ENCODE measurements at places on chromosomes 7 and 10. TPM values are rescaled to one million over a fixed set of nuclear protein-coding genes. Genes with fewer than 3 reads are reported as not detected.

The ANXA8 gene
- 2.0 TPM for total RNA-seq

DNA sequence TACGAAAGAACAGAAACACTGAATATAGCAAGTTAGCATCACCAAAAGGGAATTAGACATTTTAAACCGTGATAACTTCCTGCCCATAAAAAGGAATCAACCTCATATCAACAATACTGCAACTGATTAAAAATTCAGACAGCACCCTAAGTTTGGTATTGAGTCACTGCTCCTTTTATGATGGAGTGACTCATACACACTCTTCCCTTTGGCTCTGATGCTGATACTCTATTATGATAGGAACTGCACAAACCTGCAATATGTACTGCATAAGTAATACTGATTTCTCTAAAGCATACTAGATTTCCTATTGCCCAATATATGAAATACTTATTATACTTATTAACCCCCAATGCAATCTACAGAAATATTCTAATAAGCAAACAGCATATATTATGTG is 118.7 kb downstream of the PARD3 start:
- peak overlapping the region; percentile 4 for H3K27ac ChIP-seq
- peaks cover 25% of the 10 kb centered on the region for H3K4me1 ChIP-seq
- H3K4me3 ChIP-seq: no peak overlapping the region
- no peak for DNase-seq

DNA sequence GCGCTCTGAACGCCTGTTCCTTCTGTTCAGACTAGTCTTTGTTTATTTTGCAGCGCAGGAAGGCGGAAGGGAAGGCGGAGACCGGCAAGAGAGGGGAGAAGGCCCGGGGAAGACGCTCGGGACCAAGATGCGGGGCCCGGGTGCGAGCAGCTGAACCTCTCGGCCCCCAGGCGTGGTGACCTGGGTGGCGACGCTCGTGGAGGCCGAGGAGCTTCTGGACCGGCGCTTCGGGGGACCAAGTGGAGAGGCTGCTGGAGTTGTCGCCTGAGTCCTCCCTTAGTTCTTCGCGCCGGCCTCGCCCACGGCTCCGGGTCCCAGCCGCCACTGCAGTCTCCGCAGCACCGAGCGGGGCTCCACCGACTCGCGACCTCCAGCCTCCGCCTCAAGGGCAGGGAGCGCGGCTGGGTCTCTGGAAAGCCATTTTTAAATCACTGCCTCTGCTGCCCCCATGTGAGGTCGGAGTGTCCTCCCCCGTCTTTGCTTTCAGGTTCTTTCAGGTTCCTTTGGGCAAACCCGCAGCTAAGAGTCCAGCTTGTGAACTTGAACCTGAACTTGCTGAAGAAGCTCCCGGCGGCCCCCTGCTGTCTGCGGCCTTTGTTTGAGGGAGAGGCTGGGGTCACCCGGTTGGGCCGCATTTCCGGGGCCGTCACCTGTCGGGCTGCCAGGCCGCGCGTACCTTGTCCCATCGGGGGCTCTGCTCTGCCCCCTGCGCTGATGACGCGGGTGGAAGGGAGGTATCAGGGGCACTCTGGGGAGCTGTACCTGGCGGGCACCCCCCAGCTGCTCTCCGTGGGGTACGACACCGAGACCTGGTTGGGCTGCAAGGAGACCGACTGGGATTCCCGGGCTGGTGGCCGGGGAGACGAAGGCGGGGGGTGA is 136.0 kb downstream of the KIF20B start:
- H3K27me3 ChIP-seq: no peaks in the 10 kb centered on the region
- H3K4me1 ChIP-seq: no peaks in the 10 kb centered on the region
- no peak for DNase-seq

The DNAJB12 gene
- 35.3 TPM for total RNA-seq

DNA sequence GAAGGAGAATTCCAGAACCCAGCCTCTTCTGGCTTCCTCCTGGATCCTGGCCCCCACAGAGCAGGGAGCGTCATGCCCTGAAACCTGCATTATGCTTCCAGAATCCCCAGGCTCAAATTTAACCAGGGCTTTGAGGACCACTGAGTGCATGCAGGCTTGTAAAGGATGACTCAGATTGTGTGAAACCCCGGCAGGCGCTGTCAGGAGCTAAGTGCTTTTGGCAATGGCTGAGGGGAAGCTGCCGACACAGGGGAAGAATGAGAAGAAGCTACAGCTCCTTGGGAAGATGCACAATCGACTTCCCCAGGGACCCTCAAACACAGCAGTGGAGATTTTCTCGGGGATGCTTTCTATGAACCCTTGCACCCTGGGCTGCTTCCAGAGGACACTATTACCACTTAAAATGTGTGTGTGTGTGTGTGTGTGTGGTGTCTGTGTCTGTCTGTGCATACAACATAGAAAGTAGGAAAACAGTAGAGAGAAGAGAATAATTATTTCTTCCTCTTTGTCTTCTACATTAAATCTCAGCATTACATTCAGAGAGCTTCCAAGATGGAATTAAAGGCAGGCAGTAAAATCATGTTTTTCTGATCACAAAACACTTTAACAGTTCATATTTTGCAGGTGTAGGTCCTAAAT is 183.5 kb upstream of the INHBA start:
- no peak overlapping the region for H3K4me3 ChIP-seq
- H3K4me1 ChIP-seq: peaks cover 36% of the 10 kb centered on the region

The TSPAN12 gene
- 7.4 TPM for total RNA-seq

DNA sequence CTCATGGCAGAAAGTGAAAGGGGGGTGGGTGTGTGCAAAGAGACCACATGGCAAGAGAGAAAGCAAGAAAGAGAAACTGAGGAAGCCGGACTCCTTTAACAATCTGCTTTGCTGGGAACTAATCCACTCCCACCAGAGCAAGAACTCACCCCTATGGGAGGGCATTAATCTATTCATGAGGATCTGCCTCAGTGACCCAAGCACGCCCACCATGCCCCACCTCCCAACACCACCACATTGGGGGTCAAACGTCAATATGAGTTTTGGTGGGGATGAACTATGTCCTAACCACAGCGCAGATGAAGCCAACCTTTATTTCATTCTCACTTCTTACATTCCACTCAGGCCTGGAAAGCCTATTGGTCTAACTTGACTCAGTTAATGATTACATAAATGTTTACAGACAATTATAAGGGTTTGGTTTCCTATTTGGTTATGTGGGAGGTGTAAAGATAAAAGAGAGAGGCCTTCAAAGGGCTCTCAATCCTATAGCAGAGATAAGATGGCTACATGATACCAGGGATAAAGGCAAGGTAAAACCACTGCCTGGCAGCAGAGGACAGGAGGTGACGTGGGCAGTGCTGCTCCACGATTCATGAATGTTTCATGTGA is 601.8 kb downstream of the PARD3 start:
- H3K4me1 ChIP-seq: peaks cover 29% of the 10 kb centered on the region
- H3K36me3 ChIP-seq: peaks cover 12% of the 10 kb centered on the region
- no peak overlapping the region for H3K4me3 ChIP-seq
- H3K27me3 ChIP-seq: no peaks in the 10 kb centered on the region
- DNase-seq: no peak

The CXCL12 gene
- 45.8 TPM for total RNA-seq

DNA sequence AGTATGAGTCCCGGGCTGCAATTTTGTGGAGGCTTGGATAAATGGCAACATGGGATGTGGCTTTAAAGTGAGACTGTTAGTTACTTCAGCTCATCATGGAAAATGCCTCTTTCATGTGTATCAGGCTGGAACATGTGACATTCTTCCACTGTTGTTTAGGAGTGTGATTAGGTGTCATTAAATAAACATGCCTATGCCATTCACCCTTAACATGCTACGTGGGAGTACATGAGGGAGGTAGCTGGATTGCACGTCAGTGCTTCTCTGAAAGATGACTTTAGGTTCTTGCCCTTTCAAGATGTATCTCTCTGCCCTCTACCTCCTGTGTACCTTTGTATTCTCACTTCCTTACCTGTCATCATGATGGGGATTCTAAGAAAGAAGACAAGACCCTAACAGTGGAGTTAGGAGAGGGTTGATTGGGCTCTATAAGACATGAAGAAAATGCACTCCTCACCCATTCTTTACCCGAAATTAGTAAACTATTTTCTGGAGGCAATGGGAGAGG is 8.9 kb downstream of the AKR1E2 start:
- H3K4me1 ChIP-seq: peaks cover 6% of the 10 kb centered on the region
- no peak overlapping the region for H3K27ac ChIP-seq
- H3K36me3 ChIP-seq: peaks cover 2% of the 10 kb centered on the region
- no peaks in the 10 kb centered on the region for H3K27me3 ChIP-seq

The AKR1D1 gene
- total RNA-seq: not detected
